ENCODE measurements at places on chromosomes 3 and 15.

GRCh38 chr15:62770752-62771151 is 271.8 kb upstream of the TPM1 start:
- no peak for DNase-seq

GRCh38 chr3:32733631-32734229 is 48.7 kb downstream of the CNOT10 start:
- peak; percentile 1 for DNase-seq

DNA sequence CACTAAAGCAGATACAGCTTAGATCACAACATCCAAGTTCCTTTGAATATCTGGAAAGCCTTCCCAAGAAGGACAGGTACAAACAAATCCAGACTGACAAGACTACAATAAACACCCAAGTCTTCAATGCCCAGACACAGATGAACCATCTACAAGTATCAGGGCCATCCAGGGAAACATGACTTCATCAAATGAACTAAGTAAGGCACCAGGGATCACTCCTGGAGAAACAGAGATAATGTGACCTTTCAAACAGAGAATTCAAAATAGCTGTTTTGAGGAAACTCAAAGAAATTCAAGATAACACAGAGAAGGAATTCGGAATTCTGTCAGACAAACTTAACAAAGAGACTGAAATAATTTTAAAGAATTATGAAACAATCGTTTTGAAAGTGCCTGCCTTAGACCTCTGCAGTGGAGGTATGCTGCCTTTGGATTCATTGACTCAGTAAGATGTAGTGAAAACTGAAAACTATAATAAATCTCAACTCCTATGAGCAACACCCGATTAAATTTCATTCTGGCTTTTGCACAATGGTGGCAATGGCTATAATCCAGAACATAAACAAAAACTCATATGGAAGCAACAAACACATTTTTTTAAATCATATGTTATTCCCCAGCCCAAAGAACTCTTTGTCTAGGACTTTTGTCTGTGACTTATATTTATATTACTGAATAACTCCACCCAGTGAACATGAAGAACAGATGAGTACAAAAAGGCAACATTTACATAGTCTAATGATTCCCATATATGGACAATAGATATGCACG is 12.6 kb upstream of the COL8A1 start:
- no peak for DNase-seq

- no peak for DNase-seq
Measured at GRCh38 chr3:54273791-54274190, 151.4 kb downstream of the CACNA2D3 start.

- DNase-seq, result no peak
Measured at GRCh38 chr3:149806171-149806778, 6.7 kb upstream of the RNF13 start.

Data from NCI-H446 treated with DMSO at 0.1 percent for 48 hours (cell line).